ENCODE measurements at places on chromosomes 12 and 14.

DNA sequence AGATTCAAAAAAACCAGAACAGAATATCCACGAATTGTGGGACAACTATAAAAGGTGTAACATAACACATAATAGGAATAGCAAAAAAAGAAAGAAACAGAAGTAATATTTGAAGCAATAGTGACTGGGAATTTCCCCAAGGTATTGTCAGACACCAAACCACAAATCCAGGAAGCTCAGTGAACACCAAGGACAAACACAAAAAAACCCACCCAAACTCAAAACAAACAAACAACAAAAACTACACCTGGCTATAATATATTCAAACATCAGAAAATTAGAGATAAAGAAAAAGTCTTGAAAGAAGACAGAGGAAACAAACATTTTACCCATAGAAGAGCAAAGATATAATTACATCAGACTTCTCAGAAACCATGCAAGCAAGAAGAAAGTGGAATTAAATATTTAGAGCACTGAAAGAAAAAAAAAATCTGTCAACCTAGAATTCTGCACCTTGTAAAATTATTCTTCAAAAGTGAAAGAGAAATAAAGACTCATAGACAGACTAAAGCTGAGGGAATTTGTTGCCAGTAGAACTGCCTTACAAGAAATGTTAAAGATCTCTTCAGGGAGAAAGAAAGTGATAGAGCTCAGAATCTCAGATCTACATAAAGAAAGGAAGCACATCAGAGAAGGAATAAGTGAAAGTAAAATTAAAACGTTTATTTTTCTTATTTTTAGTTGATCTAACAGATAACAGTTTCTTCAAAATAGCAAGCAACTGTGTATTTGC lies 12.1 kb upstream of the HMGA2 start:
- DNase-seq: no peak

DNA sequence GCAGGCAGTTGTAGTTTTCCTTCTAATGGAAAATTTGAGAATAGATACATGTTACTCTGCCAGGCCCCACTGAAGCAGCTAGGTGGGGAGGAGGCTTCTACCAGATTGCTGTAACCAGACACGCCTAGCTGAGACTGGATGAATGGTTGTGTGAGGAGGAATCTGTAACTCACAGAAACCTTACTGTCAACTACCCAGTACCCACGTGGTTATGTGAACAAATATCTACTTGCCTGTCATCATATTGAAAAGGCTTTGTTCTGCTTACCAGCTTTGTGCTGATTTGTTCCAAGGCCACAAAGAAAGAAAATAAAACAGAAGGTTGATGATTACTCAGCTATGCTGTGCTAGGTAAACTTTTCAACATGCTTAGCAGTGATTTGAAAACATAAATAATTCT lies 167.2 kb downstream of the CAPZA3 start:
- no peak for DNase-seq

GRCh38 chr12:121712190-121712460 lies 427 bp upstream of the TMEM120B start:
- DNase-seq: peak; percentile 49

GRCh38 chr14:68796418-68797101 lies 3.7 kb upstream of the ZFP36L1 start:
- peak; percentile 3 for DNase-seq

GRCh38 chr12:52440821-52441319 lies 6.7 kb upstream of the KRT75 start:
- no peak for DNase-seq

GRCh38 chr14:73757381-73757780 lies 43.2 kb upstream of the PNMA1 start:
- no peak for DNase-seq

DNA sequence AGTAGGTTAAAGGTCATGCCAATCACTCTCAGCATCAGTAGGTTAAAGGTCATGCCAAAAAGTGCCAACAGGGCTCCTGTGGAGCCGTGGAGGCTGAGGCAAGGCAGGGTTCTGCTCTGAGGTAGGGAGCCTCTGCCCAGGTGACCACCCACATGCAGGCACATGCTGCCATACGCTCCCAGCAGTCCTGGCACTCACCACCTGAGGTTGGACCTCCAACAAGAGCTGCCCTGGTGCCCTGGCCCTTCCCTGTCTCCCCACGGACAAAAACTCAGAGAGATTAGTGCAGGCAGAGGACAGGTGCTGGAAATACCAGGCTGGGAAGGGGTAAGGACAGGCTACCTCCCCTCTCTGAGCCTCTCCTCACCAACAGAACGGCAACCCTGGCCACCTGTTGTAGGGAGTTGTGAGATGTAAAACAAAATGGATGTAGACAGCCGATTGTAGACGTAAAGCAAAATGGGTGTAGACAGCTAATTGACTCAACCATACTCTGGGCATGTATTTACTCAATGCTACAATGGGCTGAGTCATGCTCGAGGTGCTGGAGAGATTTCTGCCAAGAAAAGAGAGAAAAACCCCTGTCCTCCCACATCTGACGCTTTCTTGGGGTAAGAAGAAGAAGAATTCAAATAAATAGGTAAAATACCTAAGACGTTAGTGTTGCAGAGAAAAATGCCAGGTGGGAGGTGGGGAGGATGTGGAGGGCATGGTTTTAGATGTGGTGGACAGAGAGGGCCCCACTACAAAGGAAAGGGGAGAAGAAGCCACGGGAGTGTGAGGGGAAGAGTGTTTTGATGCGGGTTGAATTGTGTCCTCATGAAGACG lies 32.4 kb downstream of the LTBP2 start:
- no peak for DNase-seq

GRCh38 chr12:128137140-128137539 lies 129.8 kb upstream of the TMEM132C start:
- DNase-seq: no peak

- no peak for DNase-seq
These were observed 72.4 kb downstream of the IGF1 start for GRCh38 chr12:102407776-102408486.

- DNase-seq: no peak
These were observed 11.0 kb downstream of the ZNF219 start for GRCh38 chr14:21087294-21088091.

GRCh38 chr14:101521978-101522377 lies 39.3 kb upstream of the DIO3 start:
- no peak for DNase-seq

- DNase-seq: no peak
These were observed 85.0 kb downstream of the BRMS1L start for GRCh38 chr14:35911097-35911496.

DNA sequence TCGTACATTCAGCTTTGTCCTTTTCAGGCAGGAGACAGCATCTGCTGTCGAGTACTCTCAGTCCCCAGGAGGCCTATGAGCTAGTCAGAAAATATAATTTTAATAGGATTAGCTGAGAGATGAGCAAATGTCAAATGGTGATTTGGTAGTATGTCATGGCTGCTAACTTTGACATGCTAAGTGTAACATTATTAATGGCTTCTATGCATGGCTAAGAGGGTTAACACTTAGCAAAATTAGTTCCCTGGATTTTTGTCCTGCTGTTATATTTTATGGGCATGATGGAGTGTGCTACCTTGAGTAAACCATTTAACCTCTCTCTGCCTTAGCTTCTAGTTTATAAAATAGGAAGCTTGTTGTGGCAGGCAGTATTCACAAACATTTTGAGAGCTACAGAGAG lies 2.9 kb upstream of the PCNX1 start:
- no peak for DNase-seq

DNA sequence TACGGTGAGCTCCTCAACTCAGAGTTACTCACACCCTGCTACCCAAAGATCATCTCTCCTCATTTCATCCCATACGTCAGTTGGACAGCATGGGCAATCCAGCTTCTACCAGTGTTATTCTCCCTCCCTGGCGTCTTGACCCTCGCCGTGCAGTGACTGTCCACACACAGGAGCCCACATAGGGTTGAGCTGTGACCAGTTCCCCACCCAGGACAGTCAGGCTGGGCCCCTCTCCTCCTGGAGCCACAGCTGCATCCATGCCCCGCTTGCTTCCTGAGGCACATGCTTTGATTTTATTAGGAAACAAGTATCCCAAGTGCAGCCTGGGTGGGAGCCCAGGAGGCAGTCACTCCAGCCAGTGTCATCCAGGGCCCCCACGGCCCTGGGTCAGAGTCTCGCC lies 140.3 kb upstream of the SFSWAP start:
- no peak for DNase-seq

- DNase-seq: peak; percentile 47
These were observed 314.6 kb downstream of the BCL11B start for GRCh38 chr14:98957211-98958047.

GRCh38 chr14:74480046-74480445 lies 13.1 kb downstream of the NPC2 start:
- DNase-seq: no peak

DNA sequence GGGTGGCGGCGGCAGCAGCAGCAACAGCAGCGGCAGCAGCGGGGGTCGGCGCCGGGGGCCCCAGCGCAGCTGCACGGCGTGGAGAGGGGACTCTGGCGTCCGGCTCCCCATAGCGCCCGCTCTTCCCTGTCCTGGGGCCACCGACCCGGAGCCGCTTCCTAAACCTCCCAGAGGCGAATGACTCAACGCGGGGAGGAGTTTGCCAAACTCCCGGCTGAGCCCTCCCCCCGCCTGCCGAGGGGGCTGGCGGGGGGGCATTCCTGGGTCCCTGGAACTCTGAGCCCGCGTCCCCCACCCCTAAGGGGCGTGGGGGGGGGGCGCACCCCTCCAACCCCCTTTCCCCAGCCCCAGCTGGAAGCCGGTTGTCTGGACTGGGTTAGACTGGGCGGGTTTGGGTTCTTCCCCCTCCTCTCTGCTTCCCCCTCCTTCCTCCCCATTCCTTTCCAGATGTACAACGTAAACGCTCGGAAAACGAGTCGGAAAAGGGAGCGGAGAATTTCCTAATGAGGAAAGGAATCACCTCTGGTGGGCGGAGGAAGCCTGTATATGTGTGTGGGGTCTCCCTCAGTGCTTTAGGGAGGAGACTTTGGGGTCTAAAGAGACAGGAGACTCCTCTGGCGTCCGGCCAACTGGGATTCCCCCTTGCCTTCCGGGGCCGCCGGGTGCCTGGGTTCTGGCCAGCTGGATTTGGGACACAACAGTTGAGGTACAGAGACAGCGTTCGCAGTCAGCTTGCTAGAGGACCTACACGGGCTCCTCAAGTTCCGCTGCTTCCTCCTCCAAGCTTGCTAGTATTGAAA lies at the start of gene ITGA5:
TSS of gene ITGA5 (minus strand) at position 179 of the 800 bp plus-strand sequence. CDS start at position 111, 68 bp downstream.
- DNase-seq: peak; percentile 64

DNA sequence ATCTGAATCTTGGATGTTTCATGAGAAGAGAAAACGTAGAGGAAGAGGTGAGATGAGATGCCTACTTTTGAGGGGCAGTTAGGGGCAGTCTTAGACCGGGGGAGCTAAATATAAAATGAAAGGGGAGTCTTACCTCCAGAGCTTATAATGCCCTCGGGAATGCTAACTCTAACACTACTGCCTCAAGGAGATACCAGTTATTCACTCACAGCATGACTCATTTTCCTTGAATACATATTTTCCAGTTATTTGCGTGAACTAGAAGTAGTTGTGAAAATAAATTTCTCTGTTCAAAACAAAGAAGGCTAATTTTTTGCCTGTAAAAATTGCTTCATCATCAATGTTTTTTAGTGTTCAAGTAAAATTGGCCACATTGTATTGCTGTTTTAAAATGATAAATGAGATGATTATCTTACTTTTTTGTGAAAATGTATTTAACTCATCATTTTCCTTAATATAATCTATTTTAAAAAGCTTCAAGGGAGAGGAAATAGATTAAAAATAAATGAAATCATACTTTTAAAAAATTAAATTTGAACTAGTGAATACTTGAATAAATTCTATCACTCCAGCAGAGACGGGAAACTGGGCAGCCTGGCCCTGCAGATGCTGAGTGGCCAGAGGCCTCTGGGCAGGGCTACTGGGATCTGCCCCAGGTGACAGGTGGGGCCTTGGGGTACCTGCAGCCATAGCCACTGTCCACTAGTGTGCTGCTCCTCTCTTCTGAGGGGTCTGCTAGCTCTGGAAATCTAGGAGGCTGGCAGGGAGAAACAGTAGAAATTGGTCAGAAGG lies 339.3 kb downstream of the EGLN3 start:
- DNase-seq: no peak

DNA sequence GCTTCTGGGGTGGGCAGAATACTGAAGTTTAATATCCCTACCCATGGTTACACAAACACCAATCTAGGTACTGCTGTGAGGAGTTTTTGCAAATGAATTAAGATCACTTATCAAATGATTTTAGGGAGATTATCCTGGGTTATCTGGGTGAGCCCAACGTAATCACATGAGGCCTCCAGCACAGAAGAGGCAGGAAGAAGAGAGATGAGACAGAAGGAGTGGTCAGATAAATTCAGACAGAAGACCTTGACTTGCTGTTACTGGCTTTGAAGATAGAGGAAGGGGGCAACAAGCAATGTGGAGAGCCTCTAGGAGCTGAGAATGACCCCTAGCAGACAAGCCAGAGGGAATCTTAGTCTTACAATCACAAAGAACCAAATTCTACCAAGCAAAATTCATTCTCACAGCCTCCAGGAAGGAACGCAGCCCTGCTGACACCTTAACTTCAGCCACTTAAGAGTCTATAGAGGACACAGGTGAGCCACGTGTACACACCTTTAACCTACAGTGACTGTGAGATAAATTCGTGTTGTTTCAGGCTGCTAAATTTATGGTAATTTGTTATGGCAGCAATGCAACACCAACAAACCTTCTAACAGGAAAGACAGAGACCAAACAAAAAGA lies 49.4 kb downstream of the FERMT2 start:
- no peak for DNase-seq

DNA sequence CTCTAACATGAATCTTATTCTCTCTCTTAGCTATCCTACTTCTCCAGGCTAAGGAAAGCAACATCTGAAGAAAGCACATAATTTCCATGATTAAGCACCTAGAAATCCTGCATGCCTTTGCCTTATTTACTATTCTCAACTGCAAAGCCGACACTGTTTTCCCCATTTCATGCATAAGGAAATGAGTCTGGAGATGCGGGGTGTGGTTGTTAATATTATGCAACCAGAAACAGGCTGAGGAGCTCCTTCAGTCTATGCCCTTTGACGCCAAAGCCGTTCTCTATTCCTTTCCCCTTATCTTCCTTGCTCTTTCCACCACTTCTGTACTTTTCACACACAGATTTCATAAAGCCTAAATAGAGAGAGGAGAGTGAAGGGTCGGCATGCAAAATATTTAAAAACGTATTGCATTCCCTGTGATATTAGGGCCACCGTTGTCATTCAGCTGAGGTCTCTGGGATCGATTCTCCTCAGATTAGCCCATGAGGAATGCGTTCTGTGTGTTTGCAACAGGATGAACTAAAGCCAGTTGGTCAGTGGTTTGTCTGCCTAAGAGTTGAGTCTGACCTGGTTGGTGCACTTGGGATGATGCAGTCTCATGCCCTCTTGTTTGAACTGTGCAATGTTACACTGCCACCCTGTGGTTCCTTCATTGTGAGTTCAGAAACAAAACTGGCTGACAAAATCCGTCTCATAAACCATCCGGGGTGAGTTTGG lies 53.1 kb upstream of the PLEKHG7 start:
- DNase-seq: peak; percentile 70

Measured in testis (tissue), 5 donors.